ENCODE measurements at places on chromosomes 3 and 15.

DNA sequence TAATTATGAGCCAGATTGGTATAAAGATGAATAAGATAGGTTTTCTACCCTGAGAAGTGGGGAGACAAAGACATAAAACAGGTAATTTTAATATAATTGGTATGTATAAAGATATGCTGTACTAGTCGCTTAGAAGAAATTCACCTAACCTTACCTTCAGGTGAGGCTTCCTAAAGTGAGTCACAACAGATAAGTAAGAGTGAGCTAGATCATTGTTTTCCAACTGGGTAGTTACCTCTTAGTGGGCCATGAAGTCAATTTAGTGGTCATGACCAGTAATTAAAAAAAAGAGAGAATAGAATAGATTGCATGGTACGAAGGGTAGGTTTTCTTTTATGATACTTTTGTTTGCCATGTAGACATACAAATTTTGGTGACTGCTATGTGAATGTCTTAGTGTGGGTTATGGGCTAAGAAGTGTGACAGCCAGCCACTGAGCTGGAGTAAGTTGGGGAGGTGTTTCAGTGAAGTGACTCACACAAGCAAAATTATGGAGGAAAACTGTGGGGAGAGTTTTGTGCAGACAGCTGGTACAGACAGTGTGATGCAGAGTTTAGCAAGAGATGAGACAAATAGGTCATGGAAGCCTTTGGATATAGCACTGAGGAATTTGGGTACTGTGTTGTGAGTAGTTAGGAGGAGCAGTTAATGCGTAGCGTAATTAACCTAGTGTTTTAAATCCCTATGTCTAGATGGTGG lies 8.2 kb downstream of the TRNT1 start:
- DNase-seq: no peak

DNA sequence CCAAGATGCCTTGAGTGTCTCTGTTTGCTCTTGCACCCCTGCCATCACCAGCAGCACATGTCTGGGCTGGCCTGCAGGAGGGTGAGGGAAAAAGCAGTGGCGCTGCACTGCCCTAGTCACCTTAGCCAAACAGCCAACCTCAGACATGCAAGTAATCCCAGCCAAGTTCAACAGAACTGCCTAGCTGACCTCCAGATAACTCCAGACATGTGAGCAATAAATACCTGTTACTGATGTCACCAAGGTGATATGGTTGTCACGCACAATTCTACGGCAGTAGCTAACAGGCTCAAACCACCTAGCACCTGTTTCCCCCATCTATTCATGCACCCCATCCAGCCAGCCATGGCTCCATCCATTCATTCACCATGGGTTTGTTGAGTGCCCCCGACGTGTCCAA lies 99.9 kb downstream of the SRGAP3 start:
- no peak for DNase-seq

DNA sequence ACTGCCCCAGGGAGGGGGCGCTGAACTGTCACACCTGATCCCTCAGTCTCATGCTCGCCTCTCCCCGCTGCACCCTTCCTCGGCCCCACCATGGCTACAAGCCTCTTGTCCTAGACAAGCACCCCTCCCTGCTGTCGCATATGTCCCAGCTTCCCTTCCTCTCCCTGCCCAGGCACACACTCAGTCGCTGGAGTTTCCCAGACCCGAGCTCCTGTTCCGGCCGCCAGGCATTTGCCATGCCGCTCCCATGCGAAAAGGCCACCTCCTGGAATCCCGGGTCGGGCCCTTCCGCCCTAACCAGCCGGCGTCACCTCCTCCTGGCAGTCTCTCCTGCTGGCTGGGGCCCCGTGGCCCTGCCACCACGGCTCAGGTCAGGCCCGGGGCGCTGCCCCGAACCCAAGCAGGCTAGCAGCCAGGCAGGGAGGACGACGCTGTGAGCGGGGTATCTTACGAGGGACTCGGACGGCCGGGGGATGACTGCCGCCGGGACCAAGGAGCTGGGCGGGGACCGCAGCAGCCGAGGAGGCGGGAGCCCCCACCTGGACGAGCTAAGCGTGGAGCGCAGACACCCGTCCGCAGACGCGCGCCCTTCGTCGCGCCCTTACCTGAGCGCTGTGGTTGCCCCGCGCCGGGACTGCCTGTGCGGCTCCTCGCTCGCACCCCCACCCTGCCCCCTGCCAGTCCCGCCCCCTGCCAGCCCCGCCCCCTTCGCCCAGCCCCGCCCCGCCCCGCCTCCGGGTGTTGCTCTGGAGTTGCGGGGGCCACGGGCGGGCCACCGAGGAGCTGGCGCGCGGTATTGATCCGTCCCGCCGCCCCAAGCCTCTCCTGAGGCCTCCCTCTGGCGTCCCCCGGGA lies at the start of gene ALS2CL:
Gene ALS2CL (minus strand): TSS at position 642 of the 854 bp plus-strand sequence. CDS start 4,239 bp downstream, outside the sequence.
- DNase-seq: no peak

DNA sequence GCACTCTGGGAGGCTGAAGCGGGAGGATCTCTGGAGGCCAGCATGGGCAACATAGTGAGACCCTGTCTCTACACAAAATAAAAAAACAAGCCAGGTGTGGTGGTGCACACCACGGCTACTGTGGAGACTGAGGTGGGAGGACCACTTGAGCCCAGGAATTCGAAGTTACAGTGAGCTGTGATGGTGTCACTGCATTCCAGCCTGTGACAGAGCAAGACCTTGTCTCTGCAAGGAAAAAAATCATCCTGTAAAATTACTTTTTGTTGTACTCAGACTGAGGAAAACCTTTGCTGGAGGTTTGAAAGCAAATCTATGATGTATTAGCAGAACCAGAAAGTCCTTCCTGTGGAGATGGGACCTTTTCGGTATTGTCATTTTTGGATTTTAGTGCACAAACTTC lies 63.3 kb downstream of the ATP1B3 start:
- no peak for DNase-seq

GRCh38 chr3:169058681-169059080 lies 604.8 kb downstream of the MECOM start:
- no peak for DNase-seq

GRCh38 chr3:127464642-127465041 lies 125.9 kb downstream of the TPRA1 start:
- DNase-seq: no peak

Measured in GM12864 (cell line).